ENCODE measurements at places on chromosomes 12 and 14. TPM values are rescaled to one million over a fixed set of nuclear protein-coding genes. Genes with fewer than 3 reads are reported as not detected.

DNA sequence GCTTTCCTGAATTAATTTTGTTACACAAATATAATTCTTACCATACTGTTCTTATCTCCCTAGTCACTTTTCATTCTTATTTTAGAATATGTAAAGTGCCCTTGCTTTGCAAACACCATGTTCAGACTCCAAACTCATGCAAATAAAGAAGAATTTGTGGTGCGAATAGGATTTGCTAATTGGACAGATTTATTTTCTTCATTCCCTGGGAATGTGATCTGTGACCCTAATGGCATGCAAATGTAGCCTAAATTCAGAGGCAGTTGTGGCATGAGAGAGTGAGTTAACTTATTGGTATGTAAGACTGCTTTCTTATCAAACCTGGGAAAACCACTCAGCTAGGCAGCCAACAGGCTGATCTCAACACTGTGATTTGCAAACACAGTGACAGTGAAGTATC is 10.0 kb downstream of the CAPZA3 start:
- DNase-seq, result no peak
- no peaks in the 10 kb centered on the region for H3K36me3 ChIP-seq
- no peak overlapping the region for H3K4me3 ChIP-seq

GRCh38 chr14:94213741-94214140 is 39.6 kb downstream of the PPP4R4 start:
- no peaks in the 10 kb centered on the region for H3K36me3 ChIP-seq
- H3K27me3 ChIP-seq, result no peaks in the 10 kb centered on the region
- H3K4me3 ChIP-seq, result no peak overlapping the region
- DNase-seq, result no peak

- H3K4me3 ChIP-seq, result no peak overlapping the region
- no peaks in the 10 kb centered on the region for H3K36me3 ChIP-seq
- H3K27me3 ChIP-seq, result no peaks in the 10 kb centered on the region
These were observed 39.6 kb downstream of the PRKCH start for GRCh38 chr14:61360796-61361525.

DNA sequence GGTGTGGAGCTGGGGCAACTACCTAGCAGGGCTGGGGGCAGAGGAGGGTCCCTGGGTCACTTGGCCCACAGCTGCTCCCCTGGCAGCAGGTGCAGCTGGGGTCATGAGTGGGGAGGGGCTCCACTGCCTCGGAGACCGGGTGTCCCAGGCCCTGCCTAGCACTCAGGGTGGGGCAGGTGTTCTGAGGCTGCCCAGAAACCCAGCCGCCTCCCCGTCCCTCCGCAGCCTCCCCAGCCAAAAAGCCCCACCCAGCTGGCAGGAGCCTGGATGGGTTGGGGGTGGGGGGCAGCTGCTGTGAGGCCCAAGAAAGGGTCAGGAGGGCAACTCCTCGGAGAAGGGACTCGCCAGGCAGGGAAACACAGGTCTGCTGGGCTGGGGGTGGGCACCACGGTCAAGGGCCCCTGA is 11.2 kb downstream of the AHNAK2 start:
- H3K36me3 ChIP-seq, result no peaks in the 10 kb centered on the region
- no peak for DNase-seq
- H3K27me3 ChIP-seq, result peaks cover 10% of the 10 kb centered on the region
- H3K4me1 ChIP-seq, result peaks cover 36% of the 10 kb centered on the region
- H3K27ac ChIP-seq, result peak overlapping the region; percentile 42

DNA sequence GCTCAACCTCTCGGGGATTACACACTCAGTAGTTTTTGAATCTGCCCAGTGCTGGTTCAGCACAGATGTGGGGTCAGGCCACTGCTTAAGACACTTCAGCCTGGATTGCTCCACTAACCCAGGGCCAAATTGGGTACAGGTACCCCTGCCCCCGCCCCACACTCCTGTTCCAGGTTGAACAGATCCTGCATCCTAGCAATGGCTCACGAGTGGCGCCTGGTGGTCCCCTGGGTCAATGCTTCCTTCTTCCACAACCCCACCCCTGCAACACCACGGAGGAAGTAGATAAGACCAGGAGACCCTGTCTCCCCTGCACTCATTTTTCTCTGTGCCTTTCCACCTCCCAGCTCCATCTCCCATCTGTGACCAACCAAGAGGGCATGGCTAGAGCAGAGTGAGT is 108.4 kb downstream of the ESRRB start:
- no peak overlapping the region for H3K4me3 ChIP-seq
- no peaks in the 10 kb centered on the region for H3K4me1 ChIP-seq
- no peak for DNase-seq
- H3K36me3 ChIP-seq, result no peaks in the 10 kb centered on the region
- no peak overlapping the region for H3K27ac ChIP-seq

DNA sequence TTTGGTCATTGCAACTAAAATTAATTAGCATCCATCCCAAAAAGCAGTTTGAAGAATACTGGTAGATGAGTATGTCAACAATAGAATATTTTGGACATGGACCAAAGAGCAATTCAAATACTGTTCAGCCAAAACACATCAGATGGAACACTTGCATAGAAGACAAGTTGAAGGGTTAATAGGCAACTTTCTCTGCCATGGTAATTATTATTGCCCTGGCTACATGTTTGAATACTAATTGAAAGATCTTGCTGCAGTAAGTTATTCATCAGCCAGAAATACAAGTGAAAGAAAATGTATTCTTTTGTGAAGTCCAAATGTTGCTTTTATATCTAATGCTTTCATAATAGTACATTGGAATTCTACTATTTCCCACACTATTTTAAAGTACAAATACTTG is 10.1 kb downstream of the ANO6 start:
- H3K36me3 ChIP-seq, result no peaks in the 10 kb centered on the region
- DNase-seq, result no peak
- H3K27me3 ChIP-seq, result no peaks in the 10 kb centered on the region
- H3K27ac ChIP-seq, result no peak overlapping the region
- peaks cover 17% of the 10 kb centered on the region for H3K4me1 ChIP-seq

GRCh38 chr12:97960225-97960624 is 497.6 kb downstream of the RMST start:
- H3K36me3 ChIP-seq, result no peaks in the 10 kb centered on the region
- no peaks in the 10 kb centered on the region for H3K27me3 ChIP-seq
- H3K27ac ChIP-seq, result no peak overlapping the region
- H3K4me3 ChIP-seq, result no peak overlapping the region

GRCh38 chr12:52238916-52239646 is 6.0 kb downstream of the KRT7 start:
- H3K27me3 ChIP-seq, result no peaks in the 10 kb centered on the region
- H3K36me3 ChIP-seq, result no peaks in the 10 kb centered on the region
- no peak overlapping the region for H3K27ac ChIP-seq
- H3K4me1 ChIP-seq, result peaks cover 17% of the 10 kb centered on the region
- DNase-seq, result no peak
- no peak overlapping the region for H3K4me3 ChIP-seq

DNA sequence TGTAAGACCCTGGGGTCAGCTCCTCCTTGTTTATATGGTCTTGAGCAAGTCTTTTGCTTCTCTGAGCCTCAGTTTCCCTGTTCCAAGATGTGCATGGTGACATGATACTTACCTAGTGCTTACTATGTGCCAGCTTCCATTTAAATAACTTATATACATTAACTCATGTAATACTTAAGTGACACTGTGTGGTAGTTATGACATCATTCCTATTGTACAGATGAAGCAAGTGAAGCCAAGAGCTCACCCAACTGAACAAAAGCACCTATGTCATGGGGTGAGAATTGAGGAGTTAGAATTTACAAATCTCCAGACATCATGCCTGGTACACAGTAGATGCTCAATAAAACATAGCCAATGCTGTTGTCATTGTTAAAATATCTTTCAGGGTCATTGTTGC is 41.3 kb upstream of the CMKLR1 start:
- H3K4me3 ChIP-seq, result no peak overlapping the region
- no peaks in the 10 kb centered on the region for H3K27me3 ChIP-seq
- no peak overlapping the region for H3K27ac ChIP-seq
- no peak for DNase-seq
- no peaks in the 10 kb centered on the region for H3K36me3 ChIP-seq

GRCh38 chr14:40003773-40004172 is 571.5 kb upstream of the FBXO33 start:
- H3K27me3 ChIP-seq, result no peaks in the 10 kb centered on the region
- no peak overlapping the region for H3K27ac ChIP-seq

- no peaks in the 10 kb centered on the region for H3K36me3 ChIP-seq
- DNase-seq, result no peak
- no peaks in the 10 kb centered on the region for H3K27me3 ChIP-seq
- no peaks in the 10 kb centered on the region for H3K4me1 ChIP-seq
These were observed 232.9 kb upstream of the CPNE8 start for GRCh38 chr12:39138268-39138667.

- DNase-seq, result no peak
- no peak overlapping the region for H3K27ac ChIP-seq
- H3K27me3 ChIP-seq, result no peaks in the 10 kb centered on the region
- no peaks in the 10 kb centered on the region for H3K36me3 ChIP-seq
- H3K4me1 ChIP-seq, result no peaks in the 10 kb centered on the region
These were observed 1331.9 kb downstream of the AACS start for GRCh38 chr12:126397071-126397581.

DNA sequence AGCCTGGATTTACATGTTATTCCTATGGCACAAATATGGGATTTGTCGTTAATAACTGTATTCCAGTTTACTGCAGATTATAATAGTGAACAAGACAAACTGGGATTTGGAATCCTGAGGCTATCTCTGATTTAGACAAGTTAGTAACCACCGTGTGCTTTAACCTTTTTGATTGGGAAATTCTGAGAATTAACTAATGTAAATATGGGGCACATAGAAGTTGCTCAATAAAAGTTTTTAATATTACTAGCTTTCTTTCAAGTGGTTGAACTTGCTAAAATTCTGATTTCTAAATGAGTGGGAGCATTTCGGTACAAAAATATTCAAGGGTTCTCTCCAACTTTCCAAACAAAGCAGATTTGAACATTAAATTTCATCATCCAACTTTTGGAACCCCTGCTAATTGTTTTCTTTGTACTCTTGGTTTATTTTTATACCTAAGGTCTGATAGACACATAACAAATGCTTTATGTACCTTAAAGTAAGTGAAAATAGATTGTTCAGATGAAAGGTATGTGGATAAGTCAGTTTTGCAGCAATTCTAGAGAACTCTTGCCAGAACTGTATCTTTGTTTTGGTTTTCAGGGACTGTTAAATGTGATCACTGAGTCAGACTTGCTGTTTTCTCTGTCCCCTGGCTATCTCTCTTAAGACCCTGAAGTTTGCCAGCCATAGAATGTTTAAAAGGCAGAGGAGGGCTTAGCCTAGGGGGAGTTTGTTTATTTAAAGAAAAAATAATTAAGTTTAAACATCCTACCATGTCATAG is 57.5 kb downstream of the FRS2 start:
- no peak for DNase-seq
- no peak overlapping the region for H3K4me3 ChIP-seq
- peaks cover 7% of the 10 kb centered on the region for H3K36me3 ChIP-seq
- no peaks in the 10 kb centered on the region for H3K27me3 ChIP-seq

DNA sequence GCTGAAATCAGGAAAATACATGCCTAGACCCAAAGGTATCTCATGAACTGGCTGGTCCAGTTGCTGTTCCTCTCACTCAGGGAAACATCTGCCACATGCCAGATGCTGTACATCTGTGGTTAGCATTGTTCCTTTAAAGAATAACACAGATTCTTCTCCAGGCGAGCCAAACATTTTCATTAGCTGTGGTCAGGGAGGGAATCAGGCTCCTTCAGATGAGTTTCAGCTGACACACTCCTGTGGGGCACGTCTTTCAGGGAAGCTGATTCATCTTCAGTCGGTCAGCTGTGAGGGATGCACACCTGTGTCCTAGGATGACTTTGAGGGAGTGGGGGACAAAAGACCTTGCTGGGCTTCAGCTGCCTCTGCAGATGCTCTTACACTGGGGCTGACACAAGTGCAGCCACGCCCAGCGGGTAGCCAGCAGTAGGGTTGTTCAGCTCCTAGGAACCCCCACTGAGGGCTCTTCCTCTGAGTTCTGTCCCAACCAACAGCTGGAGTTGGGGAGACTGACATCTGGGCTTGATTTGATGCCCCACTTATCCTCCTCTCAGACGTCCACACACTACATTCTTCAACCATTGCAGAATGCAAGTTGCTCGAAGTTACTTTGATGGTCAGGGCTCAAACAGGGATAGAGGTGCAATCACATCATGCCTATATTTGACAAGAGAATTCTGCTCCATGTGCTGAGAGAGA is 155.0 kb downstream of the NUAK1 start:
- H3K27me3 ChIP-seq, result no peaks in the 10 kb centered on the region
- DNase-seq, result no peak
- no peak overlapping the region for H3K4me3 ChIP-seq

GRCh38 chr12:82414044-82414443 is 55.7 kb downstream of the METTL25 start:
- no peak for DNase-seq
- H3K36me3 ChIP-seq, result no peaks in the 10 kb centered on the region
- H3K27ac ChIP-seq, result no peak overlapping the region
- no peaks in the 10 kb centered on the region for H3K4me1 ChIP-seq
- H3K27me3 ChIP-seq, result no peaks in the 10 kb centered on the region

- DNase-seq, result no peak
- no peak overlapping the region for H3K4me3 ChIP-seq
- H3K27me3 ChIP-seq, result no peaks in the 10 kb centered on the region
- no peaks in the 10 kb centered on the region for H3K36me3 ChIP-seq
These were observed 7.4 kb downstream of the CIT start for GRCh38 chr12:119869720-119870119.

DNA sequence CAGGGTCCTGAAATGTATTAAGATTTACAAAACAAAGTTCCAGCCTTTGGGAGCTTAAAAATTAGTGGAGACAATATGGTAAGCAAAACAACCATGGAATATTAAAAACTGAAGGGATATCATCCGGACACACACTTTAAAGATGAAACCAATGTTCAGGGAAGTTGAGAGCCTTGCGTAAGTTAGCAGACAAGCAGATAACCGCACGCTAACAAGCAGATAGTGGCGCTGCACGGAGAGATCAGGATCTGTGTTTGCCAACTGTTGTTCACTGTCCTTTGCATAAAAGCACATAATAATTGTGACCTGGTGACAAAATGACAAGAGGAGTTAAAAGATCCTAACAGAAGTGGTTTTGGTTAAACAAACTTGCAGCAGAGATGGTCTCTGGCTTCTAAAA is 14.3 kb upstream of the TMEM229B start:
- H3K27ac ChIP-seq, result no peak overlapping the region
- H3K27me3 ChIP-seq, result no peaks in the 10 kb centered on the region
- H3K36me3 ChIP-seq, result no peaks in the 10 kb centered on the region
- H3K4me1 ChIP-seq, result no peaks in the 10 kb centered on the region

- DNase-seq, result peak; percentile 88
- H3K36me3 ChIP-seq, result no peaks in the 10 kb centered on the region
- H3K4me3 ChIP-seq, result no peak overlapping the region
- peaks cover 9% of the 10 kb centered on the region for H3K4me1 ChIP-seq
These were observed 64.2 kb downstream of the CLMN start for GRCh38 chr14:95255487-95255886.

KITLG gene
- 68.1 TPM for total RNA-seq

PRIMA1 gene
- 1.9 TPM for total RNA-seq

NR1H4 gene
- not detected for total RNA-seq

KRT75 gene
- total RNA-seq, result not detected

ETNK1 gene
- total RNA-seq, result 86.2 TPM

All from upper lobe of right lung (tissue), 1 donor.